Activated T-cell treated with anti-CD3 and anti-CD28 coated beads, Interleukin-2, amount 50 U/mL, for 4 hours (primary cell): ENCODE measurements at places on chromosomes 1 and 21.
A peak's percentile ranks its signal among the peaks of the same experiment; 100 is the strongest.

- no peak for DNase-seq
These were observed 10.0 kb upstream of the C8A start for GRCh38 chr1:56844545-56845136.

DNA sequence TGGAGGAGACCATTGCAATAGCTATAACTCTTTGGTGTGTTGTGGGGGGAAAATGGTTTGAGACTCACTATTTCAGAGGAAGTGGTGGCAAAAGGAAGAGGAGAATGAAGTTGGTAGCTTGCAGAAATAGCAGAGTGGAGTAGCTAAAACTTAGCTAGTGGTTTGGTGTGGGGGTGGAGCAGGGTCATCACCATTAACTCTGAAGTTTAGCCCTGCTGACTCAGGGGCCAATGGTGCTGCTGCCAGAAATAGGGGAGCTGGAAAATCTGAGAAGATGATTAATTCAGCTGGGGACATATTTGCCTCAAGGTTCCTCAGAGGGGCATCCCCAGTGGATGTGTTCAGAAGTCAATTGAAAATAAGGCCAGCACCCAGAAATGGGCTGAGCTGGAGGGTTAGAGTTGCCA, 65.4 kb downstream of the RUNX1 start:
- peak; percentile 63 for DNase-seq

DNA sequence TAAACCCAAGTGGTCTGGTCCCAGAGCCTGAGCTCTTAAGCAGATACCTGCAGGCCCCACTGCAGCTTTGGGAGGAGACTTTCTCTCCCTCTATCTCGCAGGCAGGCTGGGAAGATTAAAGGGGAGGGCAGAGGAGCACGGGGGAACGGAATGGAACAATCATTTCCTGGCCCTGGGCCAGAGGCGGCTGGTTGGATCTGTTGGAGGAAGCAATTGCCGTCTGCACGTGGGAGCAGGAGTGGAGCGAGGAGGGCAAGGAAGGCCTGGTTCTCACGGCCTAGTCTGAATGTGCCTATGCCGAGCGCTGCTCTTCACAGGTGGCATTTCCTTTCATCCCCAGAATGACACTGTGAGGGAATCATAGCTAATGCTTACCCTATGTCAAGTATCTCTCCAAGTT, 23.7 kb downstream of the NKAIN1 start:
- DNase-seq: no peak

DNA sequence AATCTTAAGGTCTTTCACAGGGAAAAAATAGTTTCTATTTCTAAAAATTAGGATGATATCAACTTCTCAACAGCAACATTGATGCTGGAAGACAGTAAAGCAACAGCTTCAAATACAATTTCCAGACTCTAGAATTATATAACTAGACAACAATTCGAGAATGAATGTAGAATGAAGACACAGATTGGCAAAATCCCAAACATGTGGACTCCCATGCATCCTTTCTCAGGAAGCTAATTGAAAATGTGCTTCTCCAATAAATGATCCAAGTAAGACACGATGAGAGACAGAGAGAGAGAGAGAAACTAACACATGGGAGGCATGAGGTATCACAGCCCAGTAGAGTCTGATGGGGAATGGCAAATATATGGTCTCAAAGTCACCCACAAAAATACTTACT, 21.5 kb upstream of the SIM2 start:
- DNase-seq: no peak

DNA sequence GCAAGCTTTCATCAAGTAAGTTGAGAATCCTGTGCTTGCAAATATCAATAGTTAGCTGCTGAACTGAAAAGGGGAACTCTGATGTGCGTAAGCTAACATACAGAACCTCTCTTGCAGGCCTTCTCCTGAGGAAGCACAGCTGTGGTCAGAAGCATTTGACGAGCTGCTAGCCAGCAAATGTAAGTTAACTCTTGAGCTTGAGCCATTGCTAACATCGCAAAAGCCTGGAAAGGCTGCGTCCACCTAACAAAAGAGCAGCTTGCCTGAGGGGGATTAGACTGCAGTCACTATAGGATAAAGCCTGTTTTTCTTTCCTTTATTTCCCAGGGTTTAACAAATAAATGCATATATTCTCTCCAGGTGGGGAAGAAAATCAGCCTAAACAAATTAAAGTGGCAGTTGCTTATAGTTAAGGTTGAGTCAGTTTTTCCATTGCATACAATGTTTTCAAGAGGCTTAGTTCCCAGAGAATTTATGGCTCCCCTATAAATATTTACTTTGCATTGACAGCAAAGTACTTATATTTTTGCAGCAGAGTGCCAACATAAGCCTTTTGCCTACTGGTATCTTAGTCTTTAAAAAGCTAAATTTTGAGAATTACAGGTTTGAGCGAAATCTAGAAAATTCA, 1.5 kb downstream of the RGS2 start:
- DNase-seq: no peak
